ENCODE measurements at places on chromosomes 1 and 21. TPM values are rescaled to one million over a fixed set of nuclear protein-coding genes. Genes with fewer than 3 reads are reported as not detected.

DNA sequence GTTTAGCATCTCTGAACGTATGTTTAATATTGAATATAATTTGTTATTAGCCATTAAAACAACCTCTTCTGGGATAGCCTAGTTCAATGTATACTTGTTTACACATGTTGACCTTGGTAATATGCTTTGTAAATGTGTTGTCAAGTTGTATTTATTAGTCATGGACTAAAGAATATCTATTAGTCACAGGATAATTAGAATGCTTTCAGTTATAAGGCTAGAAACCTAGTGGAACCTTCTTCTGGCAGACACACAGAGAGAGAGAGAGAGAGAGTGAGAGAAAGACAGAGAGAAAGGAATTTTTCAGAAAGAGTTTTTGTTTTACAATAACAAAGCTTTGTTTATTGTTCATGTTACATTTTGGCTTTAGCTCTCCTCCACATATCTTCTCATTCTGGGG lies 181.1 kb upstream of the APP start:
- no peak overlapping the region for H3K4me3 ChIP-seq
- H3K27ac ChIP-seq: no peak overlapping the region
- no peak for DNase-seq
- no peaks in the 10 kb centered on the region for H3K4me1 ChIP-seq

DNA sequence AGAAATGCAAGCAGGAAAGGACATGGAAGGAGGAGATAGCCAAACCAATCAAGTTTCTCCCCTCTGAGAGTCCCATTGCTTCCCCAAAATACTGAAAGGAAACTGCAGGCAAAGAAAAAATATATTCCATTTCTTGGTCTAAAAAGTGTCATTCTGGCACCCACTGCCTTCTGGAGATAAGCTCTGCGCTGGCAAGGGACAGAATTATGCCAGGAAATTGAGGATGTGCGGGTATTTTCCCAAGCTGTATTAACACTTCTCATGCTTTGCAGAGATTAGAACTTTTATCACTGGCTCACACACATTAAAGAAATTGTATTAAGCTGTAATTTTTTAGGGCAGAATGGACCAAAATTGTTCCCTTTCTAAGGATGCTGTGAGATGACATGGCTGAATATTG lies 381.2 kb upstream of the DUSP10 start:
- no peak for DNase-seq
- no peaks in the 10 kb centered on the region for H3K4me1 ChIP-seq
- H3K27ac ChIP-seq: no peak overlapping the region
- H3K36me3 ChIP-seq: no peaks in the 10 kb centered on the region
- H3K4me3 ChIP-seq: no peak overlapping the region
- H3K27me3 ChIP-seq: no peaks in the 10 kb centered on the region

- no peaks in the 10 kb centered on the region for H3K27me3 ChIP-seq
- DNase-seq: no peak
- no peak overlapping the region for H3K4me3 ChIP-seq
- H3K36me3 ChIP-seq: peaks cover 80% of the 10 kb centered on the region
Measured at GRCh38 chr1:1315435-1315954, 7.1 kb downstream of the PUSL1 start.

- no peak overlapping the region for H3K27ac ChIP-seq
- no peak overlapping the region for H3K4me3 ChIP-seq
- DNase-seq: no peak
- peaks cover 51% of the 10 kb centered on the region for H3K27me3 ChIP-seq
Measured at GRCh38 chr1:3432306-3432705, 22.2 kb upstream of the ARHGEF16 start.

DNA sequence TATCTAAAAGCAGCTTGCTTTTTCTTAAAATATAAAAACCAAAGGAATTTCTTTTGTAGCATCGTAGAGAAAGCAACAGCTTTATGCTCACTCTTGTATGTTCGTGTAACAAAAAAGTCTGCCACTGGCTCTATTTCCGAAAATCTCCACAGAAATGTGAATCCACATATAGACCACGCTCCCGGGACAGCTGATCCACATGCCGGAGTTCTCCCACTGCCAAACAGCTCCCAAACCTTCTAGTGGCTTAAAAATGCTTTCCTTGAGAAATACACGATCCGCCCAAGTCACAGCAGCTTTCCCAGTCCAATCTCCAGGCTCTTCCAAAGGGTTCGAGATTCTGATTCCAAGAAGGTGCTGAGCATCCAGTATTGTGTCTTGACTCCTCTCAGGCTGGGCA lies 29.3 kb downstream of the PCSK9 start:
- peaks cover 31% of the 10 kb centered on the region for H3K4me1 ChIP-seq
- H3K27me3 ChIP-seq: no peaks in the 10 kb centered on the region
- no peak for DNase-seq
- H3K27ac ChIP-seq: no peak overlapping the region

Gene RPTN
- not detected for total RNA-seq

Gene GALE
- total RNA-seq: 7.1 TPM

Gene APCS
- total RNA-seq: not detected

DNA sequence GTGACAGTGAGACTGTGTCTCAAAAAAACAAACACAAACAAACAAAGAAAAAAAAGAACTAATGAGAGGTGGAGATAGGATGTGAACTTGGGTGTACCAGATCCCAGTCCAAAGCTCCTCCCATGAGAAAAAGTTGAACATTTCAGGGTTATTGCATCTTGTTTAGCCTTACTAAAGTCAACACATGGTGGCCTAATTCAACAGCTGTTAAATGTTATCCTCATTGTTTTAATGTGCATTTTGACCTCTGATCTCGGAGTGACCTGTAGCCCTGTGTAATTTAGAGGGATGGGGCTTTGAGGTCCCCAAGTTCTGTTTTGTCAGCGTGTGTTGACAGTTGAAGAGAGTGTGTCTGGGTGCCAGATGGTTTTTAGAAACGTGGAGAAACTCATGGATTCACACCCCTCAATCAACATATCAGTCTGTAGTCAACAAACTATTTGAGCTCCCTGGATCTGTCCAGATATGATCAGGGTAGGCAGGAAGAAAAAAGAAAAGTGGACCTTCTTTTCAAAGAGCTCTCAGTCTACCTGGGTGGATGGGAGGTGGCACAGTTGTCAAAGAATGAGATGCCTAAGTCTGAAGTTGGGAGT lies 34.7 kb downstream of the PTPRU start:
- peaks cover 18% of the 10 kb centered on the region for H3K4me1 ChIP-seq
- no peaks in the 10 kb centered on the region for H3K27me3 ChIP-seq

Gene COL11A1
- total RNA-seq: not detected

Gene GPA33
- total RNA-seq: 0.57 TPM

DNA sequence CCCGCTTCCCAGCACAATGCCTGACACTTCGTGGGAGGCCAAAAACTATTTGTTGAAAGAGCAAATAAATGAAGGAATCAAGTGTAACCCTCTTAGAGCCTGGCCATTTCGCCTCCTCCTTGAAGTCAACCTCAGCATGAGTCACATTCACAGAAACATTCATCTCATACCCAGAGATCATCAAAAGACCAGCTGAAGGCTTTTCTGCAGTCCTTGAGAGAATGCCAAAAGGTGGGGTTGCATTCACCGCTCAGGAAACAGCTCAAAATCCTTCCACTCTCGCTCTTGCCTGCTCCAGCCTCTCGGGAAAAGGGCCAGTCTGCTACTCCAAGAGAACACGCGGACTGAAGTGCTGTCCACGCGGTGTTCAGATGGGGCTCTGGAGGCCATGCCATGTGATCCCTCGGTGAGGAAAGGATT lies 90.0 kb downstream of the VWA5B1 start:
- DNase-seq: no peak
- H3K27ac ChIP-seq: no peak overlapping the region
- H3K27me3 ChIP-seq: peaks cover 3% of the 10 kb centered on the region
- no peaks in the 10 kb centered on the region for H3K4me1 ChIP-seq
- H3K36me3 ChIP-seq: no peaks in the 10 kb centered on the region
- no peak overlapping the region for H3K4me3 ChIP-seq

- no peaks in the 10 kb centered on the region for H3K36me3 ChIP-seq
- no peak for DNase-seq
- no peak overlapping the region for H3K4me3 ChIP-seq
- no peak overlapping the region for H3K27ac ChIP-seq
Measured at GRCh38 chr1:71087060-71087459, 6.2 kb upstream of the ZRANB2 start.

Gene ERICH3
- total RNA-seq: under 0.01 TPM

DNA sequence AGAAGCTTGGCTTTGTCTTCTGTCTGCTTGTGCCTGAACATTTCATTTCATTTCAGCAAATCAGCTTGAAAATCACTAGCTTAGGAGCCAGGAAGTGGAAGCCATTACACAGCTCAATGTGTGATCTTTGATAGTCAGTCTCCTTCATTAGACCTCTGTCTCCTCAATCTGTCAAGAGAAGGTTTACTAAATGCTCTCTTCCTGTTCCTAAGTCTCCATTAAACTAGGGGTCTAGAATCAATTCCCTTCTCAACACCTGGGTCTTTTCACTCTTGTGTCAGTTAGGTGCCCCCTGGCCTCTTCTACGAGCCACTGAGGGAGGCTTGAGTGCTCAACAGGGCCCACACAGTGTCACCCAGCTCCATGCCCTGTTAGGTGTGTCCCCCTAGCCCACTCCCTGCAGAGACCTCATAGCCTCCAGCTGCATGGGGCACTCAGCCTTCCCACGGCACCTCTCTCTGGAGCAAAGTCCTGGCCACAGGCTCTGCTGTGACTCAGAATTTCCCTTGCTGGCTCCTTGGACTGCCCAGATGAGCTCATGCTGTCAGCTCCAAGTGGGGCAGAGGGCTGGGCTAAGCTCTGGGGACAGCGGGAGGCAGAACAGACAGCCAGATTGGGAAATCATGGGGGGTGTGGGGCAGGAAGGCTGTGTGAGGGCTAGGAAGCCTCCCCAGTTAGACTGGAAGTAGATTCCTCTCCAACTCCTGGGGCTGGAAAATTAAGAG lies 115.7 kb upstream of the IPO9 start:
- DNase-seq: peak; percentile 98
- peak overlapping the region; percentile 86 for H3K27ac ChIP-seq
- H3K4me3 ChIP-seq: no peak overlapping the region
- peaks cover 93% of the 10 kb centered on the region for H3K4me1 ChIP-seq
- no peaks in the 10 kb centered on the region for H3K27me3 ChIP-seq

GRCh38 chr1:223331301-223331700 lies 32.7 kb downstream of the SUSD4 start:
- no peak overlapping the region for H3K4me3 ChIP-seq
- H3K36me3 ChIP-seq: no peaks in the 10 kb centered on the region
- H3K27ac ChIP-seq: no peak overlapping the region
- no peaks in the 10 kb centered on the region for H3K4me1 ChIP-seq
- no peak for DNase-seq

Gene CNKSR1
- total RNA-seq: 2.1 TPM

DNA sequence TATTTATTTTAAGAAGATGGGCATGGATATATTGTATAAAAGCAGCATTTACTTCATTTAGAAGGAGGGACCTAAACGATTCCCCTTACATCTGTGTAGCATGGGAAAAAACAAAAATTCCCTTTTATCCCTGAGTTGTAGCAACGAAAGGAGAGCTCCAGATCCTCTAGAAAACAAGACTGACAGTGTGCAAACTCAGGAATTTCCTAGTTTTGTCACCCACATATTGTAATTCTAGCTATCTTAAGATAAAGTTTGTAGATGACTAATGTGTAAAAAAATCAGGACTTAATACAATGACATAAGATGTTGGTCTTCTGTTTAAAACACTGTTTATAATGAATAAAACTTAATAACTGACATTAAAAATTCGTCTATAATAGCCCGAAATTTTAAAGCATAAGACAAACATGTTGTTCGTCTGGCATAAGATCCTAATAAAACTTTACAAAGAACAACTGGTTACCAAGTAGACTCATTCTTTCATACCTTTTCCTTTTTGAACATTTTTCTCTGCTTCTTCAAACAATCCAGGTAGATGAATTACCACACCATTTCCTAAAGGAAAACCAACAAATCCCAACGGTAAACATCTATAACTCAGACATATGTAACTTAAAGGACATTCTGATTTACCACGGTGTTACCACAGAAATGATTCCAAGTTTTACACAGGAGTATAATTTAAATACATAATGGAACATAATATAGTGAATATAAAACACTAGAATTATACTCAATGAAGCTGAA lies 15.2 kb downstream of the ADSS2 start:
- H3K4me1 ChIP-seq: peaks cover 38% of the 10 kb centered on the region
- H3K36me3 ChIP-seq: peaks cover 9% of the 10 kb centered on the region

DNA sequence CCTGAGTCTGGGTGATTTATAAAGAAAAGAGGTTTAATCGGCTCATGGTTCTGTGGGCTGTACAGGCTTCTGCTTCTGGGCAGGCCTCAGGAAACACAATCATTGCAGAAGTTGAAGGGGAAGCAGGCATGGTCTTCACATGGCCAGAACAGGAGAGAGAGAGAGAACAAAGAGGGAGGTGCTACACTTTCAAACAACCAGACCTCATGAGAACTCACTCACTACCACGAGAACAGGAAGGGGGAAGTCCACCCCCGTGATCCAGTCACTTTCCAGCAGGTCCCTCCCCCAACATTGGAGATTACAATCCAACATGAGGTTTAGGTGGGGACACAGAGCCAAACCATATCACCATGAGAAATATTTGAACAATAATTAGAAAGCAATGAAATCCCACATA lies 222.9 kb downstream of the FAM72C start:
- no peaks in the 10 kb centered on the region for H3K27me3 ChIP-seq
- no peaks in the 10 kb centered on the region for H3K4me1 ChIP-seq
- no peak for DNase-seq
- no peaks in the 10 kb centered on the region for H3K36me3 ChIP-seq

- no peak overlapping the region for H3K4me3 ChIP-seq
- no peak for DNase-seq
- no peaks in the 10 kb centered on the region for H3K36me3 ChIP-seq
- peak overlapping the region; percentile 77 for H3K27ac ChIP-seq
- H3K4me1 ChIP-seq: peaks cover 67% of the 10 kb centered on the region
Measured at GRCh38 chr21:45355573-45355972, 49.4 kb upstream of the COL18A1 start.

- DNase-seq: no peak
- no peak overlapping the region for H3K4me3 ChIP-seq
- peak overlapping the region; percentile 31 for H3K27ac ChIP-seq
- H3K27me3 ChIP-seq: no peaks in the 10 kb centered on the region
Measured at GRCh38 chr1:21154717-21155116, 22.0 kb downstream of the EIF4G3 start.

Gene PRAMEF15
- total RNA-seq: not detected

Gene PLA2G2F
- total RNA-seq: not detected

Gene CBS
- total RNA-seq: 22.5 TPM

DNA sequence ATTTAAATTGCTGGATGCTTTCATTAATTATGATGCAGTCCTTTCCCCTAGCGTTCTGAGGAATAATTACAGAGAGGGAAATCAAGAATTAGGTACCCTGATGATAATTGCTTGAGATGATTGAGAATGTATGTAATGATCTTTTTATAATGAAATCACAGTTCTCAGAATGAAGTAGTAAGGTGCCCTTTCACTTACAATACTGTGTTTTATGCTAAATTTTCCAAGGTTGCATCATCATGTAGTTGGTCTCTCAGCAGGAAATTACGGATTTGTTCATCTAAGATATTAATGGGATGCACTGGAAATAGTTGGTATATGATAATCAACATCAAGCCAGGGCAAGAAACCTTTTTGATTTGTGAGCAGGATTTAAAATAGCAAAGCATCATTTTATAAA lies 34.1 kb downstream of the AGT start:
- no peak for DNase-seq
- H3K36me3 ChIP-seq: peaks cover 18% of the 10 kb centered on the region
- H3K4me1 ChIP-seq: peaks cover 23% of the 10 kb centered on the region

- no peak overlapping the region for H3K27ac ChIP-seq
- no peaks in the 10 kb centered on the region for H3K36me3 ChIP-seq
- peaks cover 20% of the 10 kb centered on the region for H3K4me1 ChIP-seq
- DNase-seq: no peak
Measured at GRCh38 chr1:184757406-184757805, 2.7 kb upstream of the EDEM3 start.
